ENCODE measurements at places on chromosomes 4 and X.

- no peak for DNase-seq
Measured at GRCh38 chr4:109590905-109591304, 30.9 kb downstream of the MCUB start.

DNA sequence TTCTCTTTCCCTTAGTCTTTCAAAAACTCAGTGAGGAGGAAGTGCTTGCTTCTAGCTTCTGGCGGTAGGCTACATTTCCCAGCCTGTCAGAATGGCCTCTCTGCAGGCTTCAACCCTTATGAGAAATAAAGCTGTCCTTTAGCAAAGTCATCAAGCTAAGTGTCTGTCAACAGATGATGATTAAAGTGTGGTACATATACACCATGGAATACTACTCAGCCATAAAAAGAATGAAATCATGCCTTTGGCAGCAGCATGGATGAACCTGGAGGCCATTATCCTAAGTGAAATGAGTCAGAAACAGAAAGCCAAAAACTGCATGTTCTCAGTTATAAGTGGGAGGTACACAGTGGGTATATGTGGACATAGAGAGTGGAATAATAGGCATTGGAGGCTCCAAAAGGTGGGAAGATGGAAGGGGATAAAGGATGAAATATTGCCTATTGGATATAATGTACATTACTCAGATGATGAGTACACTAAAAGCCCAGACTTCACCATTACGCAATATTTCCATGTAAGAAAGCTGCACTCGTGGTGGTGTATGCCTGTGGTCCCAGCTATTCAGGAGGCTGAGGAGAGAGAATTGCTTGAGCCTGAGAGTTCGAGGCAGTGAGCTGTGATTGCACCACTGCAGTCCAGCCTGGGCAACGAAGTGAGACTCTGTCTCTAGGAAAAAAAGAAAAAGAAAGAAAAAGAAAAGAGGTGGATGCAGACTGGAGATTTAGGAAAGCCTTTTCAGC, 7.9 kb downstream of the TRIM2 start:
- no peak for DNase-seq

DNA sequence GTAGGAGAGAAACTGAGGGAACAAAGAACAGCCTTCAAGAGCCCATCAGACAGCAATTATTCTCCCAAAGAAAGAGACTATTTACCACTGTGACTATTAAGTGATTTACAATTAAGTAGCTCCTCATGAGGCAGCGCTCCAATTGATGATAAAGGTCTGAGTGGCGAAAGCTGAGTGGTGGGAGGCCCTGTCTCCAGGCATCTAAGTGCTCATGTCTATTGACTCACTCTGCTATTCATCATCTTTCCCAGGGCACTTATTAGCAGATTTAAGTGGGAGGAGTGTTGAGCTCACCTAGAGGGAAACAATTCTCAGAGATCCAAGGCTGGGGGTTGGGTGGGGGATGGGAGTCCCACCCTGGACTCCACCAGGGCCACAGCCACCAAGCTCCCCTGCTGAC, 23.3 kb downstream of the AMER1 start:
- DNase-seq: no peak

- DNase-seq: no peak
Measured at GRCh38 chr4:90419124-90419711, 292.0 kb downstream of the CCSER1 start.

DNA sequence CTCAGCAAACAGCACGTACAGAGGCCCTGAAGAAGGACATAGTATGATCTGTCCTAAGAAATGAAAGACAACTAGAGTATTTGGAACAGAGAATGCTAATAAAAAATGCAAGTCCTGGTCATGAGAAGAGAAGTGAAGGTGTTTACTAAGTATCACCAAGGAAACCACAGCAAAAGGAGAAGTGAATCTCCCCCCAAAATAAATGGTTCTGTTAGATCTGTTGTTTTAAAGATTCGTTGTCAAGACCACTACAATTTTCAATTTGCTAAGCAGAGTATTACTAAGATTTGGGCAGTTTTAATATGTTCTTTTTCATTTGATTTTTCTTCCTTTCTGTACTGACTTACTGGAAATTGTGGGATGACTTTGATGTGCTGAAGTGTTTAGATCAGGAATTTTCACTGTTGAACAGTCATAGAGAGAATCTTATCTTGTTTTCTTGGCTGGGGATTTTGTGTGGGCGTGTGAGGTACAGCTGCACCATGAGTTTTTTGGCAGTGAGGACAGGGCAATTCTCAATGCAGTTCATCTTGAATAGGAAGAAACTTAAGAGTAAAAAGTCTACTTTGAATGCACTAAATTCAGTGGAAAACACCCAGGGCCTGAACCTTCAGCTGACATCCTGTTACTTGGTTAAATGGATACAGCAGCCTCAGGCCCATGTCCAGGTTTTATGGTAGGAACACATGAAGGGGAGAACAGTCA, 132.2 kb downstream of the STIM2 start:
- DNase-seq: no peak

GRCh38 chrX:106952988-106953387, 32.8 kb downstream of the CLDN2 start:
- no peak for DNase-seq

DNA sequence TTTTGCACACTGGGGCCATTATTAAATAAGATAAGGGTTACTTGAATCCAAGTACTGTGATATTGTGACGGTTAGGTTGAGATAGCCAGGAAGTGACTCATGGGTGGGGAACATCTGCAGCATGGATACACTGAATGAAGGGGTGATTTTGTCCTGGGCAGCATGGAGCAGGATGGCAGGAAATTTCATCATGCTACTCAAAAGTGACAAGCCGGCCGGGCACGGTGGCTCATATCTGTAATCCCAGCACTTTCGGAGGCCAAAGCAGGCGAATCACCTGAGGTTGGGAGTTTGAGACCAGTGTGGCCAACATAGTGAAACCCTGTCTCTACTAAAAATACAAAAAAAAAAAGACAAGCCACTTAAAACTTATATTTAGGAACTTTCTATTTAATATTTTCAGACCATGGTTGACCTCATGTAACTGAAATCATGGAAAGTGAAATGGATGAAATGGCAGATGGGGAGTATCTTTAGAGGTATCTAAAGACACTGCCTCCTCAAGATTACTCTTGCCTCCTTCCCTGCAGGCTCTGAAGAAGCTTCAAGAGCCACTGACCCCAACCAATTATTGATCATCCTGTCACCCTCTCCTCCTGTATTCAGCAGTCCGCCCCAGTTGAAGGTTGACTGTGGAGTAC, 3.9 kb upstream of the TRIM60 start:
- DNase-seq: no peak

DNA sequence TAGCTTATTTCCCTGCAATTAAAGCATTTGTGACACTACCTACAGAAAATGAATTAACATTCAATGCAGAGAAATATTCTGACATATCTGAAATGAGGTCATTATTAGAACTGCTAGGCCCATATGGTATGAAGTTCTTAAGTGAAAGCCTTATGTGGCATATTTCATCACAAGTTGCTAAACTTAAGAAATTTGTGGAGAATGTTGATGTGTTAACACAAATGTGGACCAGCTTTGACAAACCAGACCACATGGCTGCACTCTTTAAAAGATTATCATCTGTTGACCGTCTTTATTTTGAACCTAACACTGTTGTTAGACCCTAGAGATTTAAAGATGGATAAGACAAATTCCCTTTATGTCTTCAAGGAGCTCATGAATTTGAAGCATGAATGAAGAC, 1024.1 kb downstream of the RPA4 start:
- DNase-seq: no peak

DNA sequence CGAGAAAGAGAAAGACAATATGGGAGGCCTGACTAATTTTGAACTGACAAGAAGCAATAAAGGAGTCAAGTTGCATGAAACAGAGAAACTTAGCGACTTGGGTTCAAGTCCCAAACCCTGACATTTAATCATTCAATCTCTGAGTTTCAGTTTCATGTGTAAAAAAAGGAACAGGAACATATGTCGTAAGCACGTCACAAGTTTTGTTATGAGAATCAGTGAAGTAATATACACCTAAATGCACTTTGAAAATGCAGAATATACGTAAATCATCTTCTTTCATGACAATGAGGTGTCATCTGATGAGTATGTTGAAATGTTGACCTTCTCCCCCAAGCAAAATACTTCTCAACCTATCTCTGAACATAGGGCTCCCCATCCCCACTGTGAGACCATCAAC, 10.4 kb downstream of the ACOT9 start:
- DNase-seq: no peak

DNA sequence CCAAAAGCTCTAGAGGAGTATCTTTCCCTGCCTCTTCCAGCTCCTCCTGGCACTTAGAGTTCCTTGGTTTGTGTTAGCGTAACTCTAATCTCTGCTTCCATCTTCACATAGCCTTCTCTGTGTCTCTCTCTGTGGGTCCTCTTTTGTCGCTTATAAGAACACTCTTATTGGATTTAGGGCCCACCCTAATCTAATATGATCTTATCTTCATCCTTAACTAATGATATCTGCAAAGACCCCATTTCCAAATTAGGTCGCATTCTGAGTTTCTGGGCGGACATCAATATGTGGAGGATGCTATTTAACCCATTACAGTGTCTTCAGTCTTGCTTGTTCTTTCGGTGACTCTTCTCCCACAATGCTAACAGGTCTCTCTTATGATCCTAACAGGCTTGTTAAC, 72.3 kb downstream of the CC2D2A start:
- DNase-seq: no peak

DNA sequence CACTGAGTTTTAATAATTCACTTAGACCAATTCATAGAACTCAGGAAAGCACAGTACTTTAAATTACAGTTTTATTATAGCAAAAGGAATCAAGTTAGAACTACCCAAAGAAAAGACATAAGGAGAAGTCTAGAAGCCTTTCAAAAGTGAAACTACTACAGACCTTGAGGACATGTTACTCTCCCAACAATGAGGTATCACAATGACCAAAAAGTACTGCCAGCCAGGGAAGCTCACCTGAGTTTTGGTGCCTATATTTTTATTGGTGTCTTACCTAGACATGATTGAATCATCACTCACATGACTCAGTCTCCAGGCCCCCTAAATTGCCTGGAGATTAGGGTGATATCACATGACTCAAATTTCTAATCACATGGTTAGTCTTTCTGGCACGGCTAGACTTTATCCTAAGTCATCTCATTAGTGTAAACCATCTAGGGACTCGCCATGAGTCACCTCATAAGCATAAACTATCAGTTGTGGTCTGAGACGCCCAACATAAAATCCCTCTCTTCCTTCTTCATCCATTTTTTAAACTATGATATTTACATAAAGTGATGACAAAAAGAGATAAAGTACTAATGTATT, 372.3 kb downstream of the TMA16 start:
- no peak for DNase-seq

DNA sequence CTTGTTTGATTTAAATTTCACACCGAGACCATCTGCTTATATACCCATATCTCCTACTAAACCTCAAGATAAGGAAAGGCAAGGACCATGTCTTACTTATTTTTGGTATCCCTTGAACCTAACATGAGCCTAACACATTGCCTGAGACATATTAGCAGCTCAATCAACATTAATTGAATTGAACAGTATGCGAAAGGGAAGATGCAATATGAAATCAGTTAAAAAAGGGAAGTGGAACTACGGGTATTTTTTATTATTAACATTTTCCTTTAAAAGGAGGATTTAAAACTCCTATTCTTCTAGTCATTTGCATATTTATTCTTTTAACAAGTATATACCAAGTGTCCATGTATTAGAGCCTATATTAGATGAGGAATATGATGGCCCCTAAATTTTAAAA, 197.0 kb downstream of the CAMK2D start:
- DNase-seq: no peak

DNA sequence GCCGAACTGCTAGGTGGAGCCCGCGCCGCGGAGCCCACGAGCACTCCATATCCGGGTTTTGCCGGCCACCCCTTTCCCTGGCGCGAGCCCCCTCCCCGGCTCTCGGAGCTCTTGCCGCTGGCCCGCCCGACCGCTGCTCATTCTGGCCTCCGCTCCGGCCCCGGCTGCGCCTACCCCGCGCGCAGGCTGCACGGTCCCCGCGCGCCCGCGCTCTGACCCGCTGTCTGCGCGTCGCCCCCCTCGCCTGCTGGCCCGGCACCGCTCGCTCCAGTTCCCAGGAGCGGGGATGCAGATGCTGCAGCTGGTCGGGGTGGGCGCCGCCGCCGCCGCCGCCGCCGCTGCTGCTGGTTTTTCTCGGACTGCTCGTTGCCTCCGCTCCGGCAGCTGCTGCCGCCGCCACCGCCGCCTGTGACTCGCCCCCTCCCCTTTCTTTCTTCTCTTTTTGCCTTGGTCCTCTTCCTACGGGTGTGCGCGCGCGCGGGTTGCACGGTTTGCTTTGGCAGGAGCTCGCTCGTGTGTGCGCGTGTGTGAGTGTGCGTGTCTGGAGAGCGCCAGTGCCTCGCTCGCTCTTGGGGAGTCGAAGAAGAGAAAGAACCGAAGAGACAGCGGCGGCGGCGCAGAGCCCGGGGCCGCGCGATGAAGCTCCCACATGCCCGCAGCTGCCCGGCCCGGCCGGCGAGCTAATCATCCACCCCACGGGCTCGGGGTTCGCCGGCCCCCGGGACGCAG, at the start of gene ADGRL3:
TSS of gene ADGRL3 (plus strand) at position 140 of the 729 bp plus-strand sequence.
- DNase-seq: peak; percentile 94

DNA sequence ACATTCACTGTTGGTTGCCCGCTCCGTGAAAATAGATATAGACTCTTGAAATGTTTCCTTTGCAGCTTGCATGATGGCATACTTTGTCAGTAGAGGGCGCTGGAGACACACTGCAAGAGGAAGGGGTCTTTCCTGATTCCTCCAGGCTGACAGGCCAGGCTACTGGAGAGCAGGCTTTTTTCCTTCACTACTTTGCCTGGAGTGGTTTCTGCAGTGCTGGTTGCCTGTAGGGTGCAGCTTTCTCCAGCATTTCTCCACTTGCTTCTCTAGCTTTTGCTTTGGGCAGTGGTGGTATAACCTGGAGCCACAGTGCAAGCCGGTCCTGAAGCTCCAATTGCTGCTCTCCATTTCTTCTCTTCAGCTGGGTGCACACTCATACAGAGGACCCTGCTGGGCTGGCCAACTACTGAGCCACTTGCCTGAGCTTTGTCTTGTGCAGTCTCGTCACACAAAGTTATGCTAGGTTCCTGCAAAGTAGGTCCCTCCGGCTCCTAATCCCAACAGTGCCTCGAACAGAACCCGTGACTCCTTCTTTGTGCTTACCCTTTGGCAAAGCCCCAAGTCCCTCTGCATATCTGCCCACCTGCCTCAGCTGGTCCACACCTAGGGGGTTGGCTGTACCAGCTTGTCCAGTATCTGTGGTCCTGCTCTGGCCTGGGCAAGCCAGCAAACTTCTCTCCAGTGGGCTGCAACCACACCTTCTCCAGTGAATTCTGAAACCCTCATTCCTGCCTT, 46.3 kb downstream of the RASSF6 start:
- peak; percentile 88 for DNase-seq

- DNase-seq: no peak
Measured at GRCh38 chr4:10366628-10367027, 90.6 kb downstream of the ZNF518B start.

GRCh38 chr4:35252866-35253265, 991.4 kb downstream of the ARAP2 start:
- DNase-seq: no peak

- no peak for DNase-seq
Measured at GRCh38 chr4:2273221-2273620, 11.3 kb upstream of the MXD4 start.

- no peak for DNase-seq
Measured at GRCh38 chrX:123311486-123311885, 127.4 kb downstream of the GRIA3 start.

- DNase-seq: peak; percentile 40
Measured at GRCh38 chr4:48831532-48832030, 693 bp downstream of the OCIAD1 start.

GRCh38 chr4:168200685-168201084, 108.3 kb downstream of the ANXA10 start:
- DNase-seq: no peak

GRCh38 chr4:158016511-158016910, 156.3 kb downstream of the GASK1B start:
- DNase-seq: no peak
